ENCODE measurements at places on chromosomes 3 and 15.

- DNase-seq, result no peak
Measured at GRCh38 chr3:128382221-128382807, 84.4 kb downstream of the DNAJB8 start.

GRCh38 chr15:62758952-62759349 lies 283.6 kb upstream of the TPM1 start:
- DNase-seq, result no peak

DNA sequence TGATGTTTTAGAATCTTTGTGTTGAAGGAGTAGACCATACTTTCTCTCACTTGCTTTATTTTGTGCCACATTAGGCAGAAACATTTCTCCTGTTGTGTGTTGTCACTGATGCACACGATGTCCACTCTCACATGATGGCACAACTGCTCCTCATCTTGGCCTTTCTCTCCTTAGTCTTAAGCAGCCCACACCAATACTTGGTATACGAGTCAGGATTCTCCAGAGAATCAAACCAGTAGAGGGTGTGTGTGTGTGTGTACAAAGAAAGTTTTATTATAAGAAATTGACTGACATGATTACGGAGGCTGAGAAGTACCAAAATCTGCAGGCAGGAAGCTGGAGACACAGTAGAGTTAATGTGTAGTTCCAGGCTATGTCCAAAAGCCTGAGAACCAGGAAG lies 187.1 kb downstream of the ALCAM start:
- no peak for DNase-seq

DNA sequence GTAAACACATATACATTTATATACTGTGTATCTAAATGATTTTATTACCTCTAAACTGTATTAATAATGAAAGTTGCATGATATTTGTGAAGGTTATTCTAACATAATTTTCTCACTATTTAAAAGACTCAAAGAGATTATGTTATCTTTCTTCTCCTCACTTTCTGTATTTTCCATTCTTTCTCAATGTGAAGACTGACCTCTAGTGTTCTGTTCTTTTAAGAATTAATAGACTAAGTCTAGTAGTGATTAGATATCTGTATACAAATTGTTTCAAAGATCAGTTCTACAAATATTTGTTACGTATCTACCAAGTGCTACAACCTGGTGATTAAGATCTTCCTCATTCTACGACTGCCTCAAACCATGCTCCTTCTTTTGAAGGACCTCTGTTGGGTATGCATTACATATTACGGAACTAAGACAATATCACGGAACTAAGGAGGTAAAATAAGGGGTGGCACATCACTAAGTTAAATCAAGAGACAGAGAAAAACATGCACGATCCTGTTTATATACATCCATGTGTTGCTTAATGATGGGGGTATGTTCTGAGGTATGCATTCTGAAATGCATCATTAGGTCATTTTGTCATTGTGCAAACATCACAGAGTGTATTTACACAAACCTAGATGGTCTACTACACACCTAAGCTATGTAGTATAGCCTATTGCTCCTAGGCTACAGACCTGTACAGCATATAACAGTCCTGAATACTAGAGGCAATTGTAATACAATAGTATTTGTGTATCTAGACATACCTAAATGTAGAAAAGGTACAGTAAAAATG lies 161.5 kb upstream of the KBTBD8 start:
- DNase-seq, result no peak

GRCh38 chr3:71345429-71346040 lies 238.0 kb downstream of the FOXP1 start:
- peak; percentile 21 for DNase-seq

- DNase-seq, result no peak
Measured at GRCh38 chr3:13075986-13076654, 2.9 kb upstream of the IQSEC1 start.

Data from AML-193 (cell line).